Stimulated activated naive CD8-positive, alpha-beta T cell treated with anti-CD3 and anti-CD28 coated beads, Interleukin-15, Interleukin-2, amounts not matched to agents 100 U/mL and 50 U/mL, for 24 hours (primary cell): ENCODE measurements at places on chromosomes 16 and 17.

- DNase-seq, result no peak
Measured at GRCh38 chr17:19900809-19901208, 33.1 kb upstream of the ULK2 start.

DNA sequence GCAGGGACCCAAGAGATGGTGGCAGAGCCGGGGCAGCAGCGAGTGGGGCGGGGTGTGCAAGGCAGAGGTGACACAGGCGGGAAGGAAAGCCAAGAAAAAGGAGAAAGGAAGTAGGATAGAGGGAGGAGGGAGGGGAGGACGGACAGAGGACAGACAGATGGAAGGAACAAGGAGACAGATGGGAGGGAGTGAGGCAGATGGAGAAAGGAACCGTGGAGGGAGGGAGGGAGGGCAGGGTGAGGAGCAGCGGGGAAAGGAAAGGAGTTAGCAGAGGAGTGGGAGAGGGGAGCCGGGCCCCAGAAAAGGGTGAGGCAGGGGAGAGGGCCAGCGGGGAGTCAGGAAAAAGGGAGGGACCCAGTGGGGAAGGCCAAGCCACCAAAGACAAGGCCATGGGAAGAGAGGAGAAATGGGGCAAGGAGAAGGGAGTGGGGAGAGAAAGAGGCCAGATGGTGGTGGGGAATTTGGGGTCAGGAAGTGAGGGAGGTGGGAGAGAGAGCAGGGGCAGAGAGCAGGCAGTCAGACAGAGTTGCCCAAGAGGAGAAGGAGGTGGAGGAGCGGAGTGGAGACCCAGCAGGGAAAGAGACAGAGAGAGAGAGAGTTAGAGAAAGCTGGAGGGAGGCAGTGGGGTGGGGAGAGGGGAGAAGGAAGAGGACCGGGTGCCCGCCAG is 13.2 kb upstream of the ASGR1 start:
- DNase-seq, result no peak

DNA sequence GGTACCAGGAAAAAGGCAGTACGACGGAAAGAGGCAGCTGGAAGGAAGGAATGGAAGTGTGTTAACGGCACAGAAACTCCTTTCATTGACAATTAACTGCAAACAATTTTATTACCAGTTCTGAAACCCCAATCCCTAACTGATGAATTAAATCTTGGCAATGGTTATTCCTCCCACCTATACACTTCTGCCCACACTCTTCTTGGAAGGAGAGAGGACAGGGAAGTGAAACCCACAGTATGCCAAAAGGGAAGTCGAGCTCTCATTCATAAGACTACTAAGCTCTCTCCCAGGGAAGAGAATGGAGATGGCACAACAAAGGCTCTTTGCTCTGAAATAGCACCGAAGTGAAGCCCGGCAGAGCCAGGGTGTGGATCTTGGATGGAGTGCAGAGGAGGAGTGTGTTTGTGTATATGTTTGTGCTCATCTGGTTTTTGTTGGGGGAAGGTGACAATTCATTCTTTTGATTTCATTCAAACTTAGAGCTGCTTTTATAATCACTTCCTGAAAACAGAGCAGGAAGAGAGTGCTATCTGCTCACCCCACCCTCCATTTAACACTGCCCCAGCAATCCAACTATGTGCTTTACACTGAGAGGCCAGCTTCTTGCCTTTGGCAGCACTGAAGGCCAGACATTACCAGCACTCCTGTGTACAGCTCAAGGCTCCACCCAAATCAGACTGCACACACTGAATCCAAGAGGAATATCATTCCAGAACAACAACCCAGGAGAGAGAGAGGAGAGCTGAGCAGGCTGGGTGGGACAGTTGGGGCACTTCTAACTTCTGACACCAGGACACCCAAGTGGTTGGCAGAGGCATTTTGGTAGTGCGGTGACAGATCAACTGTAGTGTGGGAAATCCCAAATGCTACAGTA is 68.7 kb downstream of the HIC1 start:
- DNase-seq, result no peak

- no peak for DNase-seq
Measured at GRCh38 chr16:50490828-50491227, 57.4 kb upstream of the NKD1 start.

DNA sequence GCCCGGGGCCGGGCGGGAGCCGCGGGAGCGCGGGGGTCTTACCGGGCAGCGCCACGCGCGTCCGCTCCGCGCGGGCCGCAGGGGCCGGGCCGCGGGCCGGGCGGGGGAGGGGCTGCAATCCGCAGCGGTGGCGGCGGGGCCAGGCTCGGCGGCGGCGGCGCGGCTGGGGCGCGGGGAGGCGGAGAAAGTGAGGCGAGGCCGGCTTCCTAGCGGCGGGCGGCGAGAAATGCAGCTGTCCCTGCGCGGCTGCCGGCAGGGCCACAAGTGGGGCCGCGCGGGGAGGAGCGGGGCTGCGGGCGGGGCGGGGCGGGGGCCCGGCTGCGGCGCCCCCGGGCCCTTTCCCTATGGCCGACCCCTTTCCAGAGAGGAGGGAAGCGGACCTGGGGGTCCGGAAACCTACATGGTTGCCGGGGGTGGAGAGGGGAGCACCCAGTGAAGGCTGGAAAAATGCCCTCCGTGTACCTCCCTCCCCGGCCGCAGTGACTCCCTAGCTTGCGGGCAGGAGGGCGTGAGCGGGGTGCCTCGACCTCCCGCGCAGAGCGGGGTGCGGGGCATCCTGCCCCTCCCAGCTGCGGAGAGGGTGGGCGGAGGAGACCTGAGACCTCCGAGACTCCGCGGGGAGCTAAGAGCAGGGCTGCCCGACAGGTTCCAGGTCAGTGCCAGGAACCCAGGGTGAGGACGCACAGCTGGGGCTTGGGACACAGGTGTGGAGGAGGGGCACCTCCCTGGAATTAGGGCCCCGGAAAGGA is at the start of gene CUEDC1:
TSS of gene CUEDC1 (minus strand) at position 230 of the 749 bp plus-strand sequence. CDS start 69,848 bp downstream, outside the sequence.
- DNase-seq, result peak; percentile 76

DNA sequence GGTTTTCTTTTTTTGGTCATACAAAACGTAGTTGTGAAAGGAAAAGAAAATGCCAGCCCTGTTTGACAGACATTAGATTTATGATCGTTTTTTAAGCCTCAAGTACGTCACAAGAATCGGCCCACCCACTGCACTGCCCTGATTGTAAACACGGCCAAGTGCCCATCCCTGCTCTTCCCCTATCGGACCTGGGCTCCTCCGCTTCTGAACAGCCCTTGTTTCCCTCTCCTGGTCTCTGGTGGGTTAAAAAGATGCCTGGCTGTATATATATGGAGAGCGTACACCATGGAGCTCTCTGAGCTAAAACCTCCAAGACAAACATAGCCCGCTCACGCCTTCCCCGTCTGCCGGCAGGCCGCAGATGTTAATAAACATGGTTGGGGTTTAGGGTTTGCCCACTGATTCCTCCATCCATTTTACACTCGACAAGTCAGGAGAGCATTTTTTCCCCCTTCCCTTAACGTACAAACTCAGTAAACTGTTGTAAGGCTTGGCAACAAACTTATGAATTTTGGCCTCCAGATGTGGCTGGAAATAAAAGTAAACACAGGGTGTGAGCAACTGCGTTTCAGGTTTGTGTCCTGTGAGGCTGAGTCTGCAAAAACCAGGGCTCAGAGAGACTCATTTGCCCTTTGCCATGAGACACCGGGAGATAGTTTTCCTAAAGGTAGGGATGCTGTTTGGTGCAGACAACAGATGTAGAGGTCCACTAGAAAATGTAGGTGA is 325.9 kb downstream of the SOX9 start:
- no peak for DNase-seq

DNA sequence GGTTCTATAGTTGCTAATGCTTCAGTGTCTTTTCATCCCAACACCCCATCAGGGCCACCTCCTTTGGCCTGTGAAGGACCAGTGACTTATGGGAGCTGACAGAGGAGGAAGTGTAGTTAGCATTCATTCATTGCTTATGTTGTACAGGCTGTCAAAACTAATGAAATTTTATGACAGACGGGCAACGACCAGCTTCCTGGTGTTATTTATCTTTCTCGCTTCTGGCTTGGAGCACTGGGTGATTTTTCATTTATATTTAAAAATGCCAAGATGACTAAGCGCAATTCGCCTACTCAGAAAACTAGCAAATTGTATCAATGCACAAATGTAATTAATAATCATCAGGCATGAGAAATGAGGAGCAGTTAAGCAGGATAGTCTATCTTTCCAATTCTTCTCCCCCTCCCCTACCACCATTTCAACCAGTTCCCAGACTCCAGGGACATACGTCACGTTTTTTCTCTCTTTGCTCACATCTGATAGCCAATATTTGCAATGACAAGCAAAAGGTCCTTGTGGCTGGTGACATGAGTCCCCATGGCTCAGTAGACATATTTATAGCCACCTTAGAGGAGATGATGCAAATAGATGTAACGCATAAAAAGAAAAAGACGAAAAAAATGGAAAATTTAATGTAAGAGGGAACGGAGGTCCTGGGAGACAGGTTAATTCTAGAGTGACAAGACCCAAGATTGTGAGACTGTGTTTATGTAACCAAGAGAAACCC is 11.2 kb downstream of the CDRT15 start:
- DNase-seq, result no peak

- no peak for DNase-seq
Measured at GRCh38 chr16:48478393-48478792, 93.2 kb upstream of the SIAH1 start.

GRCh38 chr17:47077576-47077975 is 98.5 kb upstream of the RPRML start:
- no peak for DNase-seq

GRCh38 chr16:77589071-77589765 is 133.1 kb upstream of the NUDT7 start:
- DNase-seq, result no peak

DNA sequence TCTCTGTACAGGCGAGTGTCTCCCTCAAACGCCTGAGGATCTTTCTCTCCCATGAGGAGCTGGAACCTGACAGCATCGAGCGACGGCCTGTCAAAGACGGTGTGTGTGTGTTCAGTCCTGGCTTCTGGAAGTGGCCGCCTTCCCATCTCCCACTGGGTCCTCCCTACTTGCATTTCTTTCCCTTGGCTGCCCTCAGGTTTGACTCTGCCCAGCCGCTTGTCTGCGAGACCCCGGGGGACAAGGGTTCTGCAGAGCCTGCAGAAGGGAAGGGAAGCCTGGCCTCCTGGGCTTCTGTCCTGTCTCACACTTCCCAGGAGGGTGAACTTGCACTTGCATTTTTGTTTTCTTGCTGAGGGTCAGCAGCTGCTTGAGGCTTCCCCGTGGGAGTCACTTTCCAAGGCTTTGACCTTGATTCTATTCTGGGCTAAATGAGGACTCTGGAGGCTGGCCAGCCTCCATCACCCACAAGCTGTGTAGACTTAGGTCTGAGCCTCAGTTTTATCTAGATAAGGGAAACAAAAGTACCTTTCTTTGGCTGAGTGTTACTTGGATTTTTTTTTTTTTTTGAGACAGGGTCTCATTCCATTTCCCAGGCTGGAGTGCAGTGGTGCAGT is 122.3 kb downstream of the ABCC1 start:
- no peak for DNase-seq

- no peak for DNase-seq
Measured at GRCh38 chr16:66030036-66030435, 336.5 kb upstream of the CDH5 start.

- no peak for DNase-seq
Measured at GRCh38 chr16:49452108-49452507, 78.5 kb downstream of the C16orf78 start.

DNA sequence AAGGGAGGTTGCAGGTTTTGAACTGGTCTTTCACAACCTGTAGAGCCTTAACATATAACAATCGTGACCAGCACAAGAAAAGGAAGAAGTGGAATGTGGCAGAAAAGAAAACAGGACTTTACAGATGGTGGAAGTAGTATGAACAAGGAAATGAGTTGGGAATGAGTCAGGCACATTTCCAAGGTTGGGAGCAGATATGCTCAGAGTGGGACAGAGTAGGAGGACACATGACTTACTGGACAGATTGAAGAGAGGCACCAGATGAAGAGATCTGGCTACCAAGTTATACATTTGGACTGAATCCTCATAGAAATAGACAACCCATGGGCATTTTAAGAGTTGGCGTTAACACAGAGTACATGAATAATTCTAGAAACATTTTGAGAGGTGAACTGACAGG is 95.3 kb downstream of the ZNF18 start:
- DNase-seq, result no peak
